ENCODE measurements at places on chromosomes 12 and 14.

DNA sequence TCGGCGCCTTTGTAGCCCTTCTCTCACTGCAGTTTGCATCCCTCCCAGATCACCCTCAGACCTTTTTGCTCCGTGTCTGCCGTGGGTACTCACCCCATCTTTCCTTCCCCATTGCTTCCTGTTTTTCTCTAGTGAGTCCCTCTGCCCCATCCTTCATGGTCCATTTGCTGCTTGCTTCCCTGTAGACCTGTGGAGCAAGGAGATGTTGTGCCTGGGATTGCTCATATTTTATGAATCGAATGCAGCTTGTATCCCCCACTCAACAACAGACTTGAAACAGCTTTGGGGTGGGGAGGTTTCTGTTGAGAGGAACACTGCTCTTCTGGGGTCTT lies 661 bp downstream of the DENR start:
- DNase-seq = no peak

DNA sequence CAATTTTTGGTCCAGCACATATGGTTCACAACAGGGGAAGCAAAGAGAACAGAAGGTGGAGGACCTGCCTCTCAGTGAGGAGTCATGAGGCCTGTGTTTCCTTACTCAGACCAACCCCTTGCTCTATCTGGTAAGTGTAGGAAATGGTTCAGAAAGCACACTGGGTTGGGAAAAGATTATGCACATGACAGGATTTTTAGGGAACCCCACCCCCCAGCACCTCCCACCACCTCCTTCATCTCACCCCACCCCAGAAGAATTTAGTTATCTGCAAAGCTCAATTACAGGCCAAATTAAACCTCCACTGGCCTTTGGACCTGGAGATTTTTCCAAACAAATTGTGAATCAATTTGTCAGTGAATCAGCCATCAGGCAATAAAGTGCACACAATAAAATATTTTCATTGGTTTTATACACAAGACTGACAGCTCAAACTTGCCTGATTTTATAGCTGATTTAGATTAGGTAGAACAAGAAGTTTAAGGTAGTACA lies 132.8 kb downstream of the DACT1 start:
- no peak for DNase-seq

GRCh38 chr14:104315169-104315568 lies 176.8 kb downstream of the KIF26A start:
- no peak for DNase-seq

GRCh38 chr12:57754411-57755193 lies at the start of gene MARCHF9:
Gene MARCHF9 (plus strand): TSS chr12:57755103. CDS start chr12:57755529, 426 bp downstream.
- peak; percentile 53 for DNase-seq

- DNase-seq = no peak
Observed at GRCh38 chr14:34835312-34835711, 39.8 kb downstream of the BAZ1A start.

DNA sequence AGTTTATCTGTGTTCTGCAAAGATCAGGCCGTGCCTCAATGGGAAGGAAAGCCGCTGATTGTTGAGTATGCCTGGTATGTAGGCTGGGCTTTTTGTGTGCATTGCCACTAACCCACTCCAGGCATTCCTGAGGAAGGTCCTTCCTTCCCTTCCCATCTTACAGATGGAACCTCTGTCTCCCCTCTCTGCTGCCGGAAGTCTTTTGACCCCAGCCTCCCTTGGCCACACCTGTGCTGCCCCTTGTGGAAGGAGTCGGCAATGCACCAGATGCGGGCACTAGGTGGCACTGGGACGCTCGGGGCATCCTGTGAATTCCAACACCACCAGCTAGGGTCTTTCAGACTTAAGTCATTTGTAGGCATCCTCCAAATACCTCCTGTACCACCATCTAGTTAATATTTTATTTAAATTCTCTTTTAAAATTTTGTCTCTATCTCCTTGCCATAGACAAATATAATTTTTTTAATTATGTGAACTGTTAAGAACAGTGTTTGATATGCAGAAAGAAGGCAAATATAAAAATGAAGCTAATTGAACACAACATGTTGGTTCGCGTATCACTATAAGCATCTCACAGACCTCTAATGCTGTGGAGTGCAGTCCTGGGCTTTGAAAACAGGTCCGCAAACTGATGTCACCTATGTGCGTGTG lies 99.6 kb downstream of the RIN3 start:
- peak; percentile 28 for DNase-seq

GRCh38 chr14:105519946-105520698 lies 6.3 kb upstream of the TMEM121 start:
- no peak for DNase-seq

DNA sequence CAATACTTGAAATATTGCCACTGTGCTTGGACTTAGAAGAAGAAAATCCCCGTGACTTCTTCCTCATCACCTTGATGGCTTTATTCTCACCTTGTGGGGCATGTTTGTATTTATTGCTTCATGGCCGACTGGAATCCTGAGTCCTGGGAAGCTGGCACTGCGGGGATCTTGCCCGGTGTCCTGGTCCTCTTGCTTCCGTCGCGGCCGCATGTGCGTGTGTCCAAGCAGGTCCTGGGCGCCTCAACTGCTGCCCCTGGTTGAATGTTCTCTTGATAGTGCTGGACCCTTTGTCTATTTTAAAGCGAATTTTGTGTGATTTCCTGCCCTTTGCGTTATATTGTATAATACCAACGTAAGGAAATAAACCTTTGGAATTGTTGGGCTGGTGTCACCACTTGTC lies 6.3 kb upstream of the PUS1 start:
- no peak for DNase-seq
